Type B pancreatic cell (in vitro differentiated cells): ENCODE measurements at places on chromosomes 6 and 20. TPM values are rescaled to one million over a fixed set of nuclear protein-coding genes. Genes with fewer than 3 reads are reported as not detected.

The RAET1L gene
- total RNA-seq: not detected in 2 replicates

The AKIRIN2 gene
- 57.2 and 61.7 TPM in 2 replicates for total RNA-seq

The PCSK2 gene
- 46.4 and 61.2 TPM in 2 replicates for total RNA-seq

The PSMG4 gene
- 18.1 and 24.1 TPM in 2 replicates for total RNA-seq

The MAS1 gene
- not detected in 2 replicates for total RNA-seq

The DLL1 gene
- total RNA-seq: 4.2 and 11.7 TPM in 2 replicates

The SYCP2 gene
- total RNA-seq: 0.88 and 1.6 TPM in 2 replicates

DNA sequence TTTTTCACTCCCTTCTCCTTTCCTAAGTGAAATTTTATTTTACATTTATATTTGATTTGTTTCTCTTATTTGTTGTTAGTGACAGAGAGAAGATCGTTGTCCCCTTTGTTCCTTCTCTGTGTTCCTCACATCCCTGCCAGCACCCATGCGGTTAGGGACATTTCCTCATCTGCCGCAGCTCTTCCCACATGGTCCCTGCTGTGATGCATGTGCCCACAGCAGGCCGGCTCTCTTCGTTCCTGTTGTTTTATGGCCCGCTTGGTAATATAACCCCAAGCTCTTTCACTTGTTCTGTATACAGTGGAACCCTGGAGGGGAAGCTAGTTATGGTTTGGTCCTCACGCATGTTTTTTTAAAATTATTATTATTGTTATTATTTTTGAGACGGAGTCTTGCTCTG lies 23.6 kb downstream of the DTD1 start:
- DNase-seq: no peak

DNA sequence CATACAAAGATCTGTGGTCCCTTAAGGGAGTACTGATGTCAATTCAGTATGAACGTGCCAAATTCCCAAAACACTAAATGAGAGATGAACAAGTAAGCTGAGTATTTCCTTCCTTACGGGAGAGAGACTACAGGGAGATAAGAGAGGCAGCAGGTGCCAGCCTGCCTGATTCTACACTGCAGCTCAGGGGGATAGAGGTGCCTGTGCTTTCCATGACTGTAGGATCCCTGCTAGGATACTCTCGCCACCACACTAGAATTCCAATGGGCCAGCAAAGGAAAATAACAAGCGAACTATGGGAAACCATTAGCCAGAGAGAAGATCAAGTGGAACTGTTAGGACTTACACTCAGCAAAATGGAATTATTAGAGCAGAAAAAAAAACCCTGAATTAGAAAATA lies 198.5 kb upstream of the BTBD3 start:
- no peak for DNase-seq

DNA sequence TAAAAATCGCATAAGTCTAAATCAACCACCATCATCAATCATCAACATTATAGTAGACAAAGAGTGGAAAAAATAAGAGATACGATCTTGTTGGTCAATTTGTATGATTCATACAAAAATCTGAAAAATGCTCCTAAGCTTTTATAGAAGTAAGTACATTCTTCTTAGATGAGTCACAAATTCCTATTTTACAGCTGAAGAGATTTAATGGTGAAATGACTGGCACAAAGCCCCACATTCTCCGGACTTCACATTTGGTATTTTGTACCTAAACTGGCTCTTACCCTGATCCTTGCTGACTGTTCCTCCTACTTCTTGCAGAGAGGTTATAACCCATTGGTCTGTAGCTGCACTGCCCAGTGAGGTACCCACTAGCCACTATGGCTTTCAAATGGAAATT lies 29.9 kb upstream of the PREP start:
- no peak for DNase-seq

DNA sequence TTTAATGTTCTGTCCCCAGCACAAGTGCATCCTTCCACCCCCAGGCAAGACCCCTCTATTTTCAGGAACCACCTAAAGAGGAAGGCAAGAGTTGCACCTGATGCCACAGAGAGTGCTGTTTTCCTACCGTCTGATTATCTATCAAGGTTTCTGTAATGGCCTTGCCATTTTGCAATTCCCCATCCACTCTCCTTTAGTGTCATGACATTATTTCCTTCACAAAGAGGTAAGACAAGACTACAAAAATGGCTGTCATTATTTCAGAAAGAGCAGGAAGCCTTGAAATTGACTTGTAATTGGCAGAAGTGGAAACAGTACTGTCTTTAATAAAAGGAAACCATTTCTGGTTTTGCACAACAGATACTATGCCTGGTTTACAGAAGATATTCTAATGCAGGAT lies 426.7 kb downstream of the PTPRT start:
- no peak for DNase-seq

GRCh38 chr6:120711255-120711654 lies 623.0 kb downstream of the TBC1D32 start:
- no peak for DNase-seq

DNA sequence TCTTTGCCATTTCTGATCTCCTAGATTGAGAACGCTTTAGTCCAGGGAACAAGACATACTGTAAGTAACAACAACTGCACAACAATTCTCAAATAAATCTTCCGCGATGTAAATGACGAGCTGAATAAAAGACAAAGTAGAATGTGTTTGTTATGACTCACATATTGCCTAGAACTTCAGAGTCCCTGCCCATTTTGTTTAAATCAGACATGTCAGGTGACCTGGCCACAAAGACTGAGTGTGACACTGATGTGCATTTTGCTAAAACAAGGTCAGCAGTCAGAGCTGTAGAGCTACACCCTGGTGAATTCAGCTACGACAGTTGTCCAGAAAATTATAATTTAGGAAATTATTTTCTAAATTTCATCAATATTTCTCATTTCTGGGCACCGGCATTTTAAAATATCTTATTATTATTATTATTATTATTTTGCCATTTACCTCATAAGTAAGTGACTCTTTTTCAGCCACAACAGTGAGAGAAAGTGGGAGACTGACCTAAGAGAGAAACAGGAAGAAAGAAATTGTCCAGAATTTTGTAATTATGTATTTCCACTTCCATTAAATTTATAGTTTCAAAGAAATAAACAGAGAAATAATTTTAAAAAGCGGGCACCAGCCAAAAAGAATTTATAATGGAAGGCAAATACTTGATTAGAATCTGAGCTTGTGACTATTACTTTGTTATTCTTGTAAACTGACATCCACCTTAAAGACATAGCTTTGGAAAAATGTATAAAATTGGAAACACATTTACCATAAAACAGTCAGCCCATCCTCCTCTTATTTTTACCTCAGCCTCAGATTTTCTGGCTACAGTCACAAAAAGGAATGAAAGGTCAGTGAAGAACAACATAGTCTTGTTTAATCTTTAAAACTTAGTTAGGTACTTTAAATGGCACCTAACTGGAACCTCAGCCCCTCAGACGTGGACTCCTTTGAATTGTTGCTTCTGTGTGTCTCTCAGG lies 157.0 kb upstream of the CITED2 start:
- no peak for DNase-seq

GRCh38 chr6:105805501-105806023 lies 280.6 kb upstream of the PRDM1 start:
- no peak for DNase-seq

GRCh38 chr6:14674867-14675648 lies 557.5 kb downstream of the CD83 start:
- DNase-seq: no peak

GRCh38 chr6:107578642-107579341 lies 88.9 kb downstream of the SOBP start:
- no peak for DNase-seq

GRCh38 chr6:70666706-70667105 lies 977 bp upstream of the SMAP1 start:
- DNase-seq: no peak
